ENCODE measurements at places on chromosomes 12 and 14.

DNA sequence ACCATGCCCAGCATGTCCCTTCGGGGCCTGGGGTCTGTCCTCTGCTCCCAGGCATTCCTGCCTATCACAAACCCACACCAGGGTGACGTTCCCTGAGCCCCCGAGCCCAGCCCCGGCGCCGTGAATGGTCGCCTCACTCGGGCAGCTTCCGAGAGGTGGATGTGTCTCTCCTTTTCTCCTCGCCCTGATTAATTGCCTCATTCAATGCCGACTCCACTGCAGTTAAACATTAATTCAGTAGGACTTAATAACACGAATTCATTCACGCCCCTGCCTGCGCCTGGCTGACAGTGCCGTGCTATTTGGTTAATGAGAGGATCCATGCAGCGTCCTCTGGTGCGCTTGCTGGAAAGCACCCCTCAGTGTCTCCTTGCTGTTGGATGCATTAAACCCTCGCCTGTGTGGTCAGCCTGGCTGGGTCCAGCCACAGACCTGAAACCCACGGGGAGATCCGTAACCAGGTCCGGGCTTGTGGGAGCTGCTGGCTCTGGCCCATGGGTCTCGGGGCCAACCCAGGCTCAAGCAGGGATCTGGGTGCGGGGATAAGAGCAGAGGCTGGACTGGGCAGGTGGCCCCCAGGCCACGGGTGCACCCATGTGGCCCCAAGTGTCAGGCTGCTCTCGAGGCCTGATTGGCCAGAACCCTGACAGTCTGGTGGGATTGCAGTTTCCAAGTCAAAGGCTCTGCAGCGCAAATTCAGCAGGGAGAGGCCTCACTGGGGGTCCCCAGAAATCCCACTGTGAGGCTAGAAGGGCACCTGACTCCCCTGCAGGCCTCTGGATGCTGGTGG lies 55.4 kb downstream of the FBRSL1 start:
- DNase-seq: no peak

- no peak for DNase-seq
Observed at GRCh38 chr12:75207338-75208083, 2.1 kb downstream of the KCNC2 start.

GRCh38 chr14:81129242-81129641 lies 91.5 kb downstream of the GTF2A1 start:
- no peak for DNase-seq

GRCh38 chr14:91315844-91316267 lies 71.4 kb upstream of the GPR68 start:
- no peak for DNase-seq

- no peak for DNase-seq
Observed at GRCh38 chr12:12527820-12528296, 34.8 kb downstream of the DUSP16 start.

DNA sequence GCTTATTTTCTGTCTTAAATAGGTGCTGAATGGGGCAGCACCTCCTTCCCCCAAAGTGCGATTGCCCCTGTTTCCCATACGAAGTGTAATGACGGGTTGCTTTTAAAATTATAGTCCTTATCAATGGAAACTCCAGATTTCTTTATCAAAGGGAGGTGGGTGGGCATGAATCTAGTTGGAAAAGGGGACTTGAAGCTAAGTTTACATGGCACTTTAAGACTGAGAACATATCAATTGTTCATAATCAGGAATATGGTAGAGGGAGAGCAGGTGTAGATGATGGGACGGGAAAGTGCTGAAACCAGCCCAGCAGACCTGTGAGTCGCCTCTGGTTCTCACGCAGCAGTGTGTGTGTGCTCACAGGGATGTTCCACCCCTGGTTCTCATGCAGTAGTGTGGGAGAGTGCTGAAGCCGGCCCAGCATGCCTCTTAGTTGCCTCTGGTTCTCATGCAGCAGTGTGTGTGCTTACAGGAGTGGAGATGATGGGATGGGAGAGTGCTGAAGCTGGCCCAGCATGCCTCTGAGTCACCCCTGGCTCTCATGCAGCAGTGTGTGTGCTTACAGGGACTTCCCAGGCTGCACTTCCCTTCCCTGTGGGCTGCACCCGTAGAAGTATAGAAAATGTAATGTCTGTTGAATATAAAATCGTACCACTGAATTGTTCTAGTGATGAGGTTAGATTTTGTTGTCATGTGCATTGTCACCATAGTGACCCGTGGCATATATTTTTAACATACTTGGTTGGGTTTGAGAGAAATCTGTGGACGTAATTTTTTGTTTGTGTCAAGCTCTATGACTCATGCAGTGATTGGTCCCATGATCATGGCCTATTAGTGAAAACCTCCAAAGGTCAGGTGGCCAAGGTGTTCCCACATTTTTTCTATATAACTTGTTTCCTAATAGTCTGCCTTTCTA lies 51.6 kb downstream of the GPATCH2L start:
- peak; percentile 76 for DNase-seq

All from fibroblast of skin of right quadriceps (primary cell).